Esophagus squamous epithelium (tissue), 5 donors: ENCODE measurements at places on chromosomes 1 and 21.

DNA sequence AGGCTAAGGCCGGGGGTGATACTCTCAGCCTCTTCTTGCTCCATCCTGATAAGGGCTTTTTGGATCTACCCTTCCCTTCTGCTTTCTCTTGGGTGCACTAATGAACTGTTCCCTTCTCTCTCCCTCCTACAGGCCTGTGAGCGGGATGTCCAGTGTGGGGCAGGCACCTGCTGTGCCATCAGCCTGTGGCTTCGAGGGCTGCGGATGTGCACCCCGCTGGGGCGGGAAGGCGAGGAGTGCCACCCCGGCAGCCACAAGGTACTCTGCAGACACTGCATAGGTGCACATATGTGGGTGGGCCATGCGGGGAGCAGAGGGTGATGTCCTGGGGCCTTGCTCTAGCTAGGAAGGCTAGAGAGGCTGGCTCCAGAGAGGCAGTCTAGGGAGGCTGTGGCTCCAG, 2.9 kb downstream of the PROK1 start:
- H3K4me1 ChIP-seq = no peaks in the 10 kb centered on the region
- no peaks in the 10 kb centered on the region for H3K36me3 ChIP-seq
- no peak overlapping the region for H3K4me3 ChIP-seq
- no peaks in the 10 kb centered on the region for H3K27me3 ChIP-seq

DNA sequence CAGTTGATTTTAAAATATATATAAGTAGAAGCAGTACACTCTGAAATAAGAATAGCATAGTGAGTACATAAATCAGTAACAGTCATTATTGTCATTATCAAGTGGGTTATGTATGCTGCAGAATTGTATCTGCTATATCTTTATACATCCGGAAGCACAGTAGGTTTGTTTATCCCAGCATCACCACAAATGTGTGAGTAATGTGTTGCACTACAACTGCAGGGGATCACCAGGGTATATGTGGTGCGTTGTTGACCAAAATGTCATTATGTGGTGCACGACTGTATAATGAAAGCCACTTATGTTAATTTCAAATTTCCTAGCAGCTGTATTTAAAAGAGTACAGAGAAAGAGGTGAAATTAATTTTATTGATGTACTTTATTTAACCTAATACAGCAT, 87.7 kb upstream of the GADD45A start:
- no peaks in the 10 kb centered on the region for H3K4me1 ChIP-seq
- no peaks in the 10 kb centered on the region for H3K27me3 ChIP-seq
- DNase-seq = no peak
- H3K27ac ChIP-seq = no peak overlapping the region

GRCh38 chr1:245609354-245610150, 454.8 kb downstream of the KIF26B start:
- H3K27ac ChIP-seq = no peak overlapping the region
- no peak overlapping the region for H3K4me3 ChIP-seq
- DNase-seq = no peak
- H3K36me3 ChIP-seq = no peaks in the 10 kb centered on the region
- H3K27me3 ChIP-seq = no peaks in the 10 kb centered on the region

- H3K4me3 ChIP-seq = no peak overlapping the region
- H3K27me3 ChIP-seq = no peaks in the 10 kb centered on the region
- H3K4me1 ChIP-seq = peaks cover 94% of the 10 kb centered on the region
- H3K36me3 ChIP-seq = peaks cover 19% of the 10 kb centered on the region
These were observed 32.4 kb downstream of the EIF2D start for GRCh38 chr1:206579747-206580437.

GRCh38 chr1:240285540-240285939, 193.9 kb downstream of the FMN2 start:
- no peak for DNase-seq
- no peak overlapping the region for H3K27ac ChIP-seq
- no peaks in the 10 kb centered on the region for H3K27me3 ChIP-seq
- H3K36me3 ChIP-seq = no peaks in the 10 kb centered on the region

DNA sequence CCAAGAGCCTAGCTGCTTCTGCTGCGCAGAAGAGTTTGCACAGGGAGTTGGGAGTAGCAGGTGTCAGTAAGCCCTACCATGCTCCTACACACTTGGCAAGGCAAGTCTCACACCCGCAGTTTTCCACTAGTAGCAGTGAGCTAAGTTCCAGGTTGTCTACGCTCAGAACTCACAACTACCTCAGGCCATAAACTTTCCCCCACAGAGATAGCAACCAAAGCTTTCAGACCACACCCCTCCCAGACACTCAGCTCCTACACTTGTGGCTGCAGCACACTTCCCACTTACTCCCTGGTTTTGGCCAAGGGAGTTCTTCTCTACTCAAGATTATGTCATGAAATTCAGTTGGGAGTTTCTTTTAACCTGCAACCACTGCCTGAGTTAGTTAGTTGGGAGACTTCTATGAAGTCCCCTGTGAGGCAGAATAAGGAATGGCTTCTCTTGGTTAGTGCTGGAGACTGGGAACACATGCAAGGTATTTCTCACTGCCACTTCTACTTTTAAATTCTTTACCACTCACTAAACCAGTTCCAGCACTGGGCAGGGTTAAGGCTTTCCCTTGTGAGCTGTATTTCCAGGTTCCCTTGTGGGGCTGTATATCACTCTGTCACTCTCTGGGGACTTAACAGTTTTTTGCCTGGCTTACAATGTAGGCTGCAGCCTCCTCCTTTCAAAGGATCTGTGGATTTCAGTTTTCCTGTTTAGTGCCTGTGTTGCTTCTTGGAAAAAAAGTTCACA, 18.3 kb upstream of the MAB21L3 start:
- no peaks in the 10 kb centered on the region for H3K36me3 ChIP-seq
- no peak overlapping the region for H3K27ac ChIP-seq
- no peaks in the 10 kb centered on the region for H3K27me3 ChIP-seq
- DNase-seq = no peak

DNA sequence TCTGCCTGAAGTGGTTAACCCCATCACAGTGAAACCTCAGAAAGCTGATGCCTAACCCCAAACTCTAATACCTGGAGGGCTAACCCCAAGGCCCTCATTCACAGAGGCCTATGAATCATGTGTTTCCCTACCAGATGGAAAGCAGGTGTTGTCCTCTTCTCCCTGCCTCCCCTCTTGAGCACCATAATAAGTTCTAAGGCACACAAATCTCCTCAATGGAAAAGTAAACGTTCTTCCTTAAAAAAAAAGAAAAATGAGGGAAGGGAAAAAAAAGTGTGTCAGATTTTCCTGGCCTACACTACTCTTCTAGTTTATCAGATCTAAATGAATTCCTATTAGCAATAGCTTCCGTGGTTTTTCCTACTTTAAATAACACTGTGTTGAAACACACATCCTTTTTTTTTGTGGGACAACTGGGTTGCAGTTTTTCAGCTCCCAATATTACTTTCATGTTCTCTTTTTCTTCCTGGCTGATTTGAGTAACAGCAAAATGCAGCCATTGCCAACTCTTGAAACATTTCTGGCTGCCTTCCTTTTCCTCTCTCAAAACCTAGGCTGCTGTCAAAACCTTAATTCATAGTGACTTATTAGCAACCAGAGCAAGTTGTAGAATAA, 43.2 kb downstream of the SLC44A3 start:
- H3K27me3 ChIP-seq = no peaks in the 10 kb centered on the region
- no peak for DNase-seq
- H3K4me1 ChIP-seq = peaks cover 34% of the 10 kb centered on the region
- peak overlapping the region; percentile 84 for H3K27ac ChIP-seq
- no peaks in the 10 kb centered on the region for H3K36me3 ChIP-seq

GRCh38 chr1:183106746-183107145, 79.3 kb upstream of the LAMC2 start:
- H3K4me3 ChIP-seq = no peak overlapping the region
- DNase-seq = no peak
- H3K4me1 ChIP-seq = no peaks in the 10 kb centered on the region
- no peak overlapping the region for H3K27ac ChIP-seq
- H3K27me3 ChIP-seq = no peaks in the 10 kb centered on the region

- no peaks in the 10 kb centered on the region for H3K36me3 ChIP-seq
- H3K4me3 ChIP-seq = no peak overlapping the region
- DNase-seq = no peak
- no peak overlapping the region for H3K27ac ChIP-seq
- no peaks in the 10 kb centered on the region for H3K4me1 ChIP-seq
These were observed 19.8 kb downstream of the RPRD2 start for GRCh38 chr1:150383631-150384324.

DNA sequence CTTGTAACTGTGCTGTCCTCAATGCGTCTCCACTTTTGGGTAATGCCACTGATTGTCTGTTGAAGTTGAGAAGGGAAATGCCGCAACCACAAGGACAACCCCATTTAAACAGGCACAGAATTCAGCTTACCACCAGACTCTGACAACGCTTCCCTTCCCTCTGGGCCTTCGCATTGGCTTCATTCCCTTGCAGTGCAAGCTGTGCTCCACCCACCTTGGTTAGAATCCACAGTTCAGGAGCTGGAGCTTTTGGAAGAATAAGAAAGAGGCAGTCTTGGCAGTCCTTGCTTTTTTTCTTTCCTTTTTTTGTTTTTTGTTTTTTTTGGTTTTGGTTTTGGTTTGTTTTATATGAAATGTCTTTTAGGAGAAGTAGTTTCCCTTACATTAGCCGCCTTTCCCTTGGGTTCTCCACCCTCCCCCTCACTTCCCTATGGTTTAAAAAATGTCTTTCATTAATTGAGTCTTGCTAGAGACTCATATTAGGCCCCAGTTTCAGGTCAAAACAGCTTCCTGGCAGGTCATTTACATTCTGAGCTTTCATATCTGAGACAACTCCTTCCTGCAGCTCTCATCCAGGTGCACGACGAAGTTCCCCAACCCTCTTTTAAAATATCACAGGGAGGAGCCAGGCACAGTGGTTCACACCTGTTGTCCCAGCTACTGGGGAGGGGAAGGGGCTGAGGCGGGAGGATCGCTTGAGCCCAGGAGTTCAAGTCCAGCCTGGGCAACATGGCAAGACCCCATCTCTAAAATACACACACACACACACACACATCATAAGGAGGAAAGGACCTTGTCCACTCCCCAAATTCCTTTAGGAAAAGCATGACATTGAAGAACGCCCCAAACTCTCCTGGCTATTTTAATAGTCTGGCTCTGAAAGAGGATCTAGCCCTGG, 20.7 kb upstream of the LAX1 start:
- peak overlapping the region; percentile 84 for H3K27ac ChIP-seq
- H3K36me3 ChIP-seq = peaks cover 22% of the 10 kb centered on the region
- H3K4me3 ChIP-seq = no peak overlapping the region
- peaks cover 16% of the 10 kb centered on the region for H3K4me1 ChIP-seq

- H3K27ac ChIP-seq = no peak overlapping the region
- no peaks in the 10 kb centered on the region for H3K27me3 ChIP-seq
- DNase-seq = no peak
- peaks cover 19% of the 10 kb centered on the region for H3K36me3 ChIP-seq
- no peak overlapping the region for H3K4me3 ChIP-seq
- H3K4me1 ChIP-seq = peaks cover 7% of the 10 kb centered on the region
These were observed 29.3 kb downstream of the SIPA1L2 start for GRCh38 chr1:232600424-232601258.

DNA sequence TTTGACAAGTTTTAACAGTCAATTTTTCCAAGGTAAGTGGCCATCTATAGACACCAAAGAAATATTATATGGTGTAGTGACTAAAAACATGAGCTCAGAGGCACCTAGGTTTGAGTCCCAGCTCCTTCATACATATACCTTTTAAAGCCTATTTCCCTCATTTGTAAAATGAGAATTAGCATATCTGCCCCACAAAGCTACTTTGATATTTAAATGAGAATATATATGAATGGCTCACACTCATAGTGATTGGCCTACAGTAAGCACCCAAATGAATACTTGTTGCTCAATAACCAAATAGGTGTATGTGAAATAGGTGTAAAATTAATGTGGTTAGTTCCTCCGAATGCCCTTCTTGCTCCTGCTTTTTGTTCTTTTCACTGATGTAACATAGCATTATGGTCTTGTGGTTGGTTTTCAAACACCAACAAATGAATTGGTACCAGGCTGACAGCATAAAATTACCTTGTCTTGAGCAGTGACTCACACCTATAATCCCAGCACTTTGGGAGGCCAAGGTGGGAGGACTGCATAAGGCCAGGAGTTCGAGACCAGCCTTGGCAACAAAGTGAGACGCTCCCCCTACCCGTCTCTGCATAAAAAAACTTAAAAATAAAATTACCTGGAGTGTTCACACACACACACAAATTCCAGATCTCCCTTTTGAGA, 25.3 kb downstream of the CNIH4 start:
- H3K36me3 ChIP-seq = peaks cover 3% of the 10 kb centered on the region
- no peaks in the 10 kb centered on the region for H3K4me1 ChIP-seq
- no peak overlapping the region for H3K4me3 ChIP-seq
- H3K27ac ChIP-seq = no peak overlapping the region
- no peaks in the 10 kb centered on the region for H3K27me3 ChIP-seq
- DNase-seq = no peak

- no peak for DNase-seq
- H3K27ac ChIP-seq = peak overlapping the region; percentile 61
- H3K36me3 ChIP-seq = no peaks in the 10 kb centered on the region
- H3K4me3 ChIP-seq = peak overlapping the region; percentile 19
- no peaks in the 10 kb centered on the region for H3K27me3 ChIP-seq
These were observed 31.3 kb downstream of the ZBTB8B start for GRCh38 chr1:32496127-32496526.

DNA sequence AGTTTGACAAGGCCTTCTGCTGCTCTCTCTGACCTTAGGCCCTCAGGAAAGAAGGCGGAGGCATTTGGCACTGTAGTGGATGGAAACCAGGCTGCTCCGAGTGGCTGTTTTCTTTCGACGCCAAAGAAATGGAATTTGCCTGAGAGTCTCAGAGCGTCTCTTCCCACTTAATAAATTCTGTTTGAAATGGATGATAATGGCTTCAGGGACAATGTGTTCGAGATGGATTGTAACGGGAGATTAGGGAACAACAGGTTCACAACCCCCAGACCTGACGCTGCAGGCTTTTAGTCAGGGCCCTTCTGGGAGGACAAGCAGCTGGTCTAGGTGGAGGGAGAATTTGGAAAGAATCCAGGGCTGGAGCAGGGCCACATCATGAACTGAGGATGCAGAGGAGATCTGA, 58.6 kb downstream of the TLR5 start:
- no peaks in the 10 kb centered on the region for H3K4me1 ChIP-seq
- no peaks in the 10 kb centered on the region for H3K27me3 ChIP-seq

DNA sequence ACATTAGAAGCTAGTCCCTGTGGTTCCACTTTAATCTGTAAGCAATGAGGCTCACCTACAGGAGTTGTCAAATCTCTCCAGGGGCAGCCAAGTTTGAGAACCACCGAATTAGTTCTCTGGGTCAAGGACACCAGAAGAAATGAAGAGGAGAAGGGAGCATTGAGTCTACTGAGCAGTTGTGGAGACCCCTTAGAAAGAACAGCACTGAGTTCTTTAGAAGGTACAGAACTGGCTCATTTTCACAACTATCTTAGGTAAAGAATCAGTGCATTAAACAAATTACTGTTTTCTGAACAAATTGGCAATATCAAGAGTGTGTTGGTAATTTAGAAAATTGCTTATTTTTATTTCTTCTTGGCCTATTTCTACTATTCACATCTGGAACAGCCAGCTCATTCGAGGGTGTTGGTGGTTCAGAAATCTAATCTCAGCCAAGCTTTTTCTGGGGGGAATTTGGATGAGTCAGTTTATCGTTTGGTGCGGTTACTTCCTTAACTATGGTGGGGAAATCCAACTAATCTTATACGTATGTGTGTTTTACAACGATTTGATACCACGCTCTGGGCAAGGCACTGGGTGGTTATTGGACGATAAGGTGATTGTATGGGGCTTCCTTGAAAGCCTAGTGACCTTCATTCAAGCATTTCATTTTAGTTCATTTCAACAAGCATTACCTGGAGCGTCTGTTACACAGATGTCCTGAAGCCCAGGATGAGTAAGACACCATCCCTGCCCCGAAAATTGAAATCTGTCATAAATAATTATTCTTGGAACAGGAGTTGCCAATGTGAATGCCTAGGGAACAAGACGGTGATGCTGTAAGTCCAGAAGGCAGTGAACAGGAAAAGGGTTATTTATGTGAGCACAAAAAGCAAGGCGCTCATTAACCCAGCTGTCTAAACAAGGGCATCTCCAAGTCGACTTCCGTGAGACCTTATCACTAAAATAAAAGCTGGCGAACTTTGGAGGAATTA, 52.0 kb upstream of the TMPRSS2 start:
- no peak overlapping the region for H3K4me3 ChIP-seq
- DNase-seq = no peak
- no peak overlapping the region for H3K27ac ChIP-seq
